H1 (cell line): ENCODE measurements at places on chromosomes 12 and 14.
A peak's percentile ranks its signal among the peaks of the same experiment; 100 is the strongest.

DNA sequence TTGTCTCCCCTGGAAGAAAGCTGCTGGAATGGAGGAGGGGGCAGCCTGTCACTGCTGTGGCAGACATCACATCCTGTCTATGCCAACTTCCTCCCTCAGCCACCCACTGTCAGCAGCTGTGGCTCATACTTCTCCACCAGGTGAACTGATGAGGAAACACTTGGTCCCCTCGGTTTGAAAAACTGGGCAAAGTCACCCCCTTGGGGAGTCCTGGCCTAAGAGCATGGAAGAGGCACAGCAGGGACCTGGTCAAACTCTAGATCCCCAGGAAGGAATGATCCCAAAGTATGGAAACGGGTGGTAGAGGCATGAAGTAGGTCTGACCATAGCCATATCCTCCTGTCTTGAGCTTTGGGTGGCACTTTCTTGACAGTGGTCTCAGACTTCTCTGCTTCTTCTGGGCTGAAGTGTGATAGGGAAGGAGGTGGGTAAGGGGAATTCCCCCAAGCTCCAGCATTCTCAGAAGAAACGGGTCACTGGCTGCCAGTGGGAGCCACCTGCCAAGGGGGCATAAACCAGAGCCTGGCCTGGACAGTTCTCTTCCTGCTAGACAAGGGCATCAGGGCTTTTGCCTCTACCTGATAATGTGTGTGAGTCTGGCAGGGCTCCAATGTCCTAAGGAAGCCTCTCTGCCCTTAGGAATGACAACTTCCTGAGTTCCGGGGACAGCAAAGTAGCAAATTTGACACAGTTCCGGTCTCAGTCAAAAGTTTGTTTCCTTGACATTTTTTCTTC lies 36.0 kb downstream of the FMNL3 start:
- no peak for DNase-seq

DNA sequence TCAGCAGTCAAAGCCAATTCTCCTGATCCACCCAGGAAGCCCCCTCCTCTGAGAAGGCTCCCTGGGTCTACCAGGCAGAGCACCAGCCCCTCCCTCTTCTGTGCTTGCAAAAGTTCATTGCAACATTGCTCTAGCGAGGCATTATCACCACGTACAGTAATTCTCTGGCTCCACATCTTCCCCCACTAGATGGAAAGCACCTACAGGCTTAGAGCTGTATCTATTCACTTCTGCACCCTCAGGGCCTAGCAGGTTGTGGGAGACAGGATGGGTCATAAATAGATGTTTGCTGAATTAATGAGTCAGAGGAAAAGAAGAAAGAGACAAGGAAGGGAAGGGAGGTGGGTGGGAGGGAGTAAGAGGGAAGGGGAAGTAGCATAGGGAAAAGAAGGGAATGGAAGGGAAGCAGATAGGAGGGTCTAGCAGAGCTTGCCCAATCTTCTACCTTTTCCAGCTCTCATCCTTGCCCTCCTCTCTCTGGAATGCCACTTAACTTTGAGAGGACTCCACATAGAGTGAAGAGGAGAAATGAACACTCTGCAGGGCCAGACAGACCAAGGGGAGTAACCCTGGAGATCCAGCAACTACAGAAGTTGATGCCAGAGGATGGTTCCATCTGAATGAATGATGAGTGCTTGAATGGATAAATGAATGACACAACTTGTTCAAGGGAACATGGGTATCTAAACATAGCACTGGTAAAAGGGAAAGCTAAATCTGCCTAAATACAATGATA lies 42.0 kb upstream of the NT5DC3 start:
- DNase-seq, result no peak

DNA sequence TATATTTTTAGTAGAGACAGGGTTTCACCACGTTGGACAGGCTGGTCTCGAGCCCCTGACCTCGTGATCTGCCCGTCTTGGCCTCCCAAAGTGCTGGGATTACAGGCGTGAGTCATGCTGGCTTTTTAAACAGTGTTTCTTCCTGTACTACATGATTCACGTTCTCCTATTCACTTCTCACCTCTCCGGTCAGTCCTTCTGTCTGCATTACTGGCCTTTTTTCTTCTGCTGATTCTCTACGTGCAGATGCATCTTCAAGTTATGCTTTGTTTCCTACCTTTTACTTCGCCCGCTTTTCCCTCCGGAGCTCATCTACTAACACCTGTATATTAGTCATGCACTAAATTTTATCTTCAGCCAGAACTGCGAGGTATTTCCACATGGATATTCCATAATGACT lies 296.2 kb upstream of the FLRT2 start:
- DNase-seq, result no peak

- no peak for DNase-seq
Measured at GRCh38 chr14:89902881-89903280, 51.6 kb downstream of the EFCAB11 start.

DNA sequence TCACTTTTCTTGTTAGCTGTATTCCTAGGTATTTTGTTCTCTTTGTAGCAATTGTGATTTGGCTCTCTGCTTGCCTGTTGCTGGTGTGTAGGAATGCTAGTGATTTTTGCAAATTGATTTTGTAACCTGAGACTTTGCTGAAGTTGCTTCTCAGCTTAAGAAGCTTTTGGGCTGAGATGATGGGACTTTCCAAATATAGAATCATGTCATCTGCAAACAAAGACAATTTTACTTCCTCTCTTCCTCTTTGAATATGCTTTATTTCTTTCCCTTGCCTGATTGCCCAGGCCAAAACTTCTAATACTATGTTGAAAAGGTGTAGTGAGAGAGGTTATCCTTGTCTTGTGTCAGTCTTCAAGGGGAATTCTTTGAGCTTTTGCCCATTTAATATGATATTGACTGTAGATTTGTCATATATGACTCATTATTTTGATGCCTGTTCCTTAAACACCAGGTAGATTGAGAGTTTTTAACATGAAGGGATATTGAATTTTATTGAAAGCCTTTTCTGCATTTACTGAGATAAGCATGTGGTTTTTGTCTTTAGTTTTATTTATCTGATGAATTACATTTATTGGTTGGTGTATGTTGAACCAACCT lies 26.7 kb downstream of the CLECL1 start:
- no peak for DNase-seq

DNA sequence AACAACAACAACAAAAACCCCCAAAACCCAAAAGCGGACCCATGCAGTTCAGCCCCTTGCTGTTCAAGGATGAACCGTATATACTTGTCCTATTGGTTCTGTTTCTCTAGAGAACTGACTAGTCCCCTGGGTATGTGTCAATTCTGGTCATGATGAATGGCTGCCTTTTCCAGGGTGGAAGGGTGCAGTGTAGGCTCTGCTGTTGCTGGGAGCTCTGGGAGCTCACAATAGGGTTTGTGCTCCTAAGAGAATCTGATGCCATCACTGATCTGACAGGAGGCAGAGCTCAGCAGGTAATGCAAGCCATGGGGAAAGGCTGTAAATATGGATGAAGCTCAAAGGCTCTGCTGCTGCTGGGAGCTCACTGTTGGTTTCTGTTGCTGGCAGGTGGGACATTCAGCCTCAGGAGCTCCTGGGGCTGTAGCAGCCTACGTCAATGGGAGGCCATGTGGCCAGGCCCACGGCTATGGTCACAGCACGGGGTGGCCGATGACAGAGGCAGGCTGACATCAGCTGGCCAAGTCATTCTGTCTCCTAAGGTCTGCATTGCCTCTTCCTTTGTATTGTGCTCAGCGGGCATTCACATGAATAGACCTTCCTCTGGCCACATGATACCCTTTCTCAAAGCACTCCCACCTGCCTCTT lies 37.9 kb downstream of the DLK1 start:
- no peak for DNase-seq

DNA sequence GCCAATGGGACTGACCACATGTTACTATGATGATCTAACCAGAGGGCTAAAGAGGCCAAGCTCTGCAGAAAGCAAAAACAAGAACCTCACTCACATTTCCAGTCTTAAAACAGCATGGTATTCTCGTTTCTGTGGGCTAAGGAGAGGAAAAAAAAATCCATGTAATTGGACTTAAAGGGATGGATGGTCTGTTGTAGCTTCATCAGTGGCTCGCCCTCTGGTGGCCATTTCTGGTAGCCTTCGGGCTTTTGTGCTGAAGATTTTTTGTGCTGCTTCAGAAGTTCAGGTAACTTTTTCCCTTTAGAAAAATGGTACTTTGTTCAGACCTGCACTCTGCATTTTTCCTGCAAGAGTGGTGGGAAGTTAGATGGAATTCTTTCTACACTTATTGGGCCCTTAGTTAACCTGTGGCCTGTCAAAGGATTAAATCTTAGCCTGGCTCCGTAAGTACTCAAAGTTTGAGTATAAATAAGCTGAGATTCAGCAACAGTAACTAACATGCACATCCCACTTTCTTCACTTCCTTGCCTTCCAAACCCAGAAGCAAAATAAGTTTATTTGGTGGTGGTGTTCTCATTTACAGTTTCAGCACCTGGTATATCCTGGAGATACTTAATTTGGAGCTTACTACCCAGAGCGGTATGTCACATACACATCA lies 22.3 kb downstream of the DCAF4 start:
- DNase-seq, result peak; percentile 87

DNA sequence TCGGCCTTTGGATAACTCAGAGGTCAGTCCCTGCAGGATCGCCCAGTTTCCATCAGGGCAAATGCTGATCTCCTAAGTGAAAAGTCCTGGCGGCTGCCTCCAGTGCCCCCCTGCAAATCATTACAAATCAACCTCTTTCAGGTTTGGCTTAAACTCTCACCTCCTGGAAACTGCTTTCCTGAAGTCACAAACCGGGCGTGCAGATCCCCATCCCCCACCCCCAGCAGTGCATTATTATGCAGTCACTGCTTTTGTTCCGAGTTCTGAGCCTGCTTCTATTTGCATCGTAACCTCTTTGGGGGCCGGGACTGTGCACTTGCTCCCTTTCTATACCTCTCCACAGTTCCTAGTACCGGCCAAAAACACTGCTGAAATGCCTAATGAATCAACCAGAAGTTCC lies at the start of gene USP44:
Gene USP44 (minus strand): TSS at position 172 of the 400 bp plus-strand sequence. CDS start 17,220 bp downstream, outside the sequence.
- peak; percentile 84 for DNase-seq

- DNase-seq, result no peak
Measured at GRCh38 chr12:119354172-119354571, 19.6 kb downstream of the CCDC60 start.

DNA sequence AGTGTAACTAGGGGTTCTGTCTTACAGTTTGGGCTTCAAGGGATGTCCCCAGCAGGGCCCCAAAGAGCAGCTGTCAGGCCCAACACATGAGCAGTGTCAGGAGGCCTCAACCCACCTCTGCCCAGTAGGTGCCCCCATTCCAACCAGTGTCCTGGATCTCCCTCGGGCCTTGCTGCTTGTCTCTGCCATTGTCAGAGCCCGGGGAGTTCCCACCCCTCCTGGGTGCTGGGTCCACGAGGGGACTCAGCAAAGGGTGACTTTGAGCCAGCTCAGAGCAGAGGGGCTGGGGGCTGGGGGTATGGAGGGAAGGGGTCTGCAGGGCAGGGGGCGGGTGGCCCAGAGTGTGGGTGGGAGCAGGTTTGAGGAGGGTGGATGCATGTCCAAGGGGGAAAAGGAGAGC lies 18.0 kb upstream of the BEGAIN start:
- no peak for DNase-seq

DNA sequence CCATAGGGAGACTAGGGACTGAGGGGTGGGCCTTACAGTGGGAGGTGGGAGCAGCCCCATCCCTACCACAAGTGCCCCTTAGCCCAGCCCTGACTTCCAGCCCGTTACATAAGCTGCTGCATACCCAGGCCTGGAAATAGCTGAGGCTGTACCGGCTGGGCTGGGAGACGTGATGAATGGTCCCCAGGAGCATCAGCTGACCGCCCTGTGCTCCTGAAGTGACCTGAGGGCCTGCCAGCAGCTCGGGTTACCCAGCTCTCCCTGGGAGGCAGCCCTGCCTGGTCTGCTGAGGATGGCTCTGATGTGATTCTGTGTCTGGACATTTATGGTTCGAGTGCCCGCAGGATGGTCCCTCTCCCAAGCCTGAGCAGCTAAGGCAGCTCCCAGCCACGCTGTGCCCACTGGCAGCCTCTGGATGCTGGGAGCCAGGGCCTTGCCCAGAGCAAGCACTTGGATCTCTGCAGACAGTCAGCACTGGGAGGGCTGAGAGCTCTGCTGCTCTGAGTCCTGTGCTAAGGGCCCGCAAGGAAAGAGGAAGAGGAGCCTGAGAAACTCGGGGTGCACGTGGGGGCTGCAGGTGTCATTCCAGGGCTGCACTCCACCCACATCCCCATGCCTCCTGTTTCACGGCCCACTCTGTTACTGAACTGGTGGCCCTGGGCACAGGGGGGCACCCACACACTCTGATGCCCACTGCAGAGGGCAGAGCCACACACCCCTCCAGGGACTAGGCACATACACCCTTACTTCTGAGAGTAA lies 20.5 kb downstream of the TAMALIN start:
- no peak for DNase-seq

DNA sequence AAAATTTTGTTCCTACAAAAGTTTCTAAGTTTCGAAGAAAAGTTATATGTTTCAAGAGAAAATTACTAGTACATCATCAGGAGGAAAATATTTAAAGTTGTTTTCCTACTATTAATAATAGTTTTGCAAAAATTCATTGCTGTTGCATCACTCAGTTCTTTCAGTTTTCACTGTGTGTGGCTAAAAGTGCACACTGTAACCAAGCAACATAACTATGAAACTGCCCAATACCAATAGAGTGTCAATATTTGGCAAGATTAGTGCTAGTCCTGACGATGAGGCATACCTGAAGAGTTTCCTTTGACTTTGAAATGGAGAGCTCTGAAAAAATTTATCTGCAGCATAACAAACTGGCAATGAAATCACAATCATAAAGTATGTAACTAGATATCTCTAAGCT lies 194.3 kb downstream of the CPNE8 start:
- DNase-seq, result no peak

DNA sequence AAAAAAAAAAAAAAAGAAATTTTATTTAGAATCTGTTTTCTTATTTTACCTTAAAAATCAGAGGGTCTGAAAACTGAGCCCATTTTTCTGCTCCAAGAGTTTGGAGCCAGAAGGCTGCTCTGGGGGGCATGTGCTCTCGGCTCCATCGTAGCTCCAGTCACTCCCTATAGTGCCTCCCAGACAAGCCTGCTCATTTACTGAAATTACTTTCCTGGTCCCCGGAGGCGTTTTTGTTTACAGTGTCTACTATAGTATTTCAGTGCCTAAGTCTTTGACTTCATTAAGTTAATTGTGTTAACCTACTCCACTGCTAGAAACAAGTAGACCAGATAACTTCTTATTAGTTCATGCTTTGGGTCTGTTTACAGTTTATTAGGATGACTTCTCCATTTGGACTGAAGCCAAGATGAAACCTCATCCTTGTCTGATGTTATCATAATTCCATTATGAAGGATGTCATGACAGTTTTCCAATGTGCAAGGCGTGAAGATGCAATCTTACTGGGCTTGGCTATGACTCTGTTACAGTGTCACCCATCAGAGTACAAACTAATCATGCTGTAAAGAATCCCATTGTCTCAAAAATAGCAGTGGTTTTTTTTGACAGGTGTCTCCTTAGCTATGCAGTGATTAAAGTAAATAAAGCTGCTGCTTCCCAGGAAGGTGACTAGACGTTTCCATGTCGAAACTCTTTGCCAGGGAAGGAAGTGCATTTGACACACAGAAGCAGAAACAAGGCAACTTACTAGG lies 182.3 kb downstream of the TMEM132C start:
- no peak for DNase-seq

GRCh38 chr14:33282331-33283230 lies 343.9 kb downstream of the NPAS3 start:
- DNase-seq, result no peak
